ENCODE measurements at places on chromosomes 3 and 15. TPM values are rescaled to one million over a fixed set of nuclear protein-coding genes. Genes with fewer than 3 reads are reported as not detected.

DNA sequence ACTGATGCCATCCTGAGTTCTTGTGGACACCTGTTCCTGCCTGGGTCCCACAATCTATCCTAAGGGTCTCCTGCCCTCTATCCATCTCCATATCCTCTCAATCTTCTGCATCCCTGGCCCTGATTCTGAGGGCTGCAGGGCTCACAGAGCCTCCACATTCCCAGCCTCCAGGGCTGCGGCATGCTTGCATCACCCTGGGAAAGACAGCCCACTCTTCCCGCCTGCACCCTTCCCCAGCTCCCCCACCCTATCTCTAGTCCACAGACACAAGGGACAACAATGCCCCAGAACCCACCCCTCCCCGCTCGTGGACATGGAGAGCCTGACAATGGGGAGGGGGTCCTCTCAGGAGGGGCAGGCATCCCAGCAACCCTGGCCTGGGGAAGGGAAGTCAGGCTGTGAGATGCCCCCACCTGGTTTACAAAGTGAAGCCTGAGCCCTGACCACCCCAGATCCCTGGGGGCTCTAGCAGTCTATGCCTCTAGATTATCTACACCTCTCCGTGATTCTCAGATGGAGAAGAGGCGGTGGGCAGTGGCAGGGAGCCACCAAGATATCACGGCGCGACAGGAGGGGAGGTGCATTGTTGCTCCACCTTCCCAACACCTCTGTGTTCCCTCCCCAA, 10.3 kb downstream of the SEMA3G start:
- no peak for DNase-seq

DNA sequence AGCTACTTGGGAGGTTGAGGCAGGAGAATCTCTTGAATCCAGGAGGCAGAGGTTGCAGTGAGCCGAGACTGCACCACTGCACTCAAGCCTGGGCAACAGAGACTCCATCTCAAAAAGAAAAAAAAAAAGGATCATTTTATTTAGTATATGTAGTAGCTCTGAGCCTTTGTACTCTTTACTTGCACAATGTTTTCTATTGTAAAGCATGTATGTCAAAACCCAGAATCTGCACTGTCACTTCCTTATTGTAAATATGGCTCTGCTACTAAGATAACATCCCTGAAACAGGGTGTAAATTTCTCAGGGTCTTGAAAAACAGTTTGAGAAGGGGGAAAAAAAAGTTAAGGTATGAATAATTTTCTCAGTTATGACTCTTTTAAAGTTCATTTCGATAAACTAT, 35.1 kb downstream of the SLMAP start:
- DNase-seq, result no peak

- no peak for DNase-seq
Observed at GRCh38 chr3:84536916-84537315, 421.9 kb upstream of the CADM2 start.

- DNase-seq, result no peak
Observed at GRCh38 chr3:105495021-105495420, 128.3 kb downstream of the ALCAM start.

- DNase-seq, result no peak
Observed at GRCh38 chr3:163957072-163957471, 1121.2 kb downstream of the SI start.

GRCh38 chr3:119944091-119944490, 150.2 kb downstream of the GSK3B start:
- no peak for DNase-seq

DNA sequence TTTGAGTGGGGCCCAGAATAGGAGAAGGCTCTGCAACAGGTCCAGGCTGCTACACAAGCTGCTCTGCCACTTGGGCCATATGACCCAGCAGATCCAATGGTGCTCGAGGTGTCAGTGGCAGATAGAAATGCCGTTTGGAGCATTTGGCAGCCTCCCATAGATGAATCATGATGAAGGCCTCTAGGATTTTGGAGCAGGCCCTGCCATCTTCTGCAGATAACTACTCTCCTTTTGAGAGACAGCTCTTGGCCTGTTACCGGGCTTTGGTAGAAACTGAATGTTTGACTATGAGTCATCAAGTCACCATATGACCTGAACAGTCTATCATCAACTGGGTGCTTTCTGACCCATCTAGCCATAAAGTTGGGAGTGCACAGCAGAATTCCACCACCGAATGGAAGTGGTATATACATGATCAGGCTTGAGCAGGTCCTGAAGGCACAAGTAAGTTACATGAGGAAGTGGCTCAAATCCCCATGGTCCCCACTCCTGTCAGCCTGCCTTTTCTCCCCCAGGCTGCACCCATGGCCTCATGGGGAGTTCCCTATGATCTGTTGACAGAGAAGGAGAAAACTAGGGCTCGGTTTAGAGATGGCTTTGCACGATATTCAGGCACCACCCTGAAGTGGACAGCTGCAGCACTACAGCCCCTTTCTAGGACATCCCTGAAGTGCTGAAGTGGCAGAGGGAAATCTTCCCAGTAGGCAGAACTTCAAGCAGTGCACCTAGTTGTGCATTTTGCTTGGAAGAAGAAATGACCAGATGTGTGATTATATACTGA, 971.4 kb downstream of the MCTP2 start:
- DNase-seq, result no peak

Gene EPHA3
- 0.12 TPM for polyA plus RNA-seq

Gene GPR149
- polyA plus RNA-seq, result not detected

Gene SLC7A14
- 0.01 TPM for polyA plus RNA-seq

Gene FSD2
- 0.51 TPM for polyA plus RNA-seq

Measured in psoas muscle (tissue), 8 donors.